ENCODE measurements at places on chromosomes 4 and X. TPM values are rescaled to one million over a fixed set of nuclear protein-coding genes. Genes with fewer than 3 reads are reported as not detected.

DNA sequence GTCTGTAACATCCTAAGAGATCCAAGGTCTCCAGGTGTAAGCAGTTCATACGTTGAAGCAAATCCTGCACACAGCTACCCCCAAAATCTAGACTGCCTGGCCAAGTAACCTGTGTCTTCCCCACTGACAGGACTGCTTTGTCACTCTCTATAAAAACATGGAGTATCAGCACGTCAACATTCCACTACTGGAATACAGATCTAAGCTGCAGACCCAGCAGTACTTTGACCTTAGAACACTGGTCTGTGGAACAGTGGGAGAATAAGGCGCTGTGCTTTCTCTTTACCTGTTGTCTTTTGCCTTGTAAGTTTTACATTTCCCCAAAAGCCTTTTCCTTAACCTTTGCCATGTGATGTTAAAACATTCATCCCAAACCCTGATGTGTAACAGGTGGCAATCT is 137.4 kb downstream of the JADE1 start:
- H3K27me3 ChIP-seq = no peaks in the 10 kb centered on the region
- no peak for DNase-seq
- H3K27ac ChIP-seq = no peak overlapping the region
- H3K4me1 ChIP-seq = no peaks in the 10 kb centered on the region
- H3K4me3 ChIP-seq = no peak overlapping the region

DNA sequence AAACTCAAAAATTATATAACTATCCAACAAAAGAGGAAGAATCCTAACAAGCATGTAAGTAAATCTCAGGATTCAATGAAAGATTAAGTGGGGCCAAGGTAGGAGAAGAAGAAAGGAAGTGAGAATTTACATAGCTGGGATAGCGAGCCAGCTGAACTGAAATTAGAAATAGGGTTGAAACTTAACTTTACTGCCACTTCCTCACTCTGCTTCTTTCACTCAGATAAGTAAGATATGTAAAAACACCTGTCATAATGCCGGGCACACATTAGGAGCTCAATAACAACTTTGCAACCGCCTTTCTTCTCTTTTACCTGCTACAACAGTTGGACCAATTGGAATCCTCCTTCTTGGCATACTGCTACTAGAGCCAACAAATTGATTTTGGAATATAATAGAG is 129.4 kb downstream of the CNKSR2 start:
- no peaks in the 10 kb centered on the region for H3K36me3 ChIP-seq
- H3K27me3 ChIP-seq = no peaks in the 10 kb centered on the region
- DNase-seq = no peak
- no peak overlapping the region for H3K27ac ChIP-seq
- H3K4me1 ChIP-seq = no peaks in the 10 kb centered on the region
- no peak overlapping the region for H3K4me3 ChIP-seq

DNA sequence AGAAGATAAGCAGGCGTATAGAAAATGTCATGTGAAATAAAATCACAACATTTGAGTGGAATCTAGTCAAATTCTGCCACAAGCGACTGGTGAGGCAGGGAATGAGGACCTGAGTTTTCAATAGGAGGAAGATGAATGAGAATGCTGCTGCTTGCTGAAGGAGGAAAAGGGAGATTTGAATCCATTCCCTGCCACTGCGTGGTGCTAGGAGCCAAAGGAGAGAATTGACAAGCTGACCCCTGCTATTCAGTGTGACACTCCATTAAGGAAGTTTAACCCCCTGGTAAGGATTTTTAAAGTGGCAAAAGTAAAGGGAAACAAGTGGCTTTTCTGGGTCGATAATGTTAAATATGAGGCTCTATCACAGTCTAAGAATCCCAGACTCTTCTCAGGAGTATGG is 314.0 kb downstream of the NAF1 start:
- no peaks in the 10 kb centered on the region for H3K36me3 ChIP-seq
- no peak for DNase-seq
- no peaks in the 10 kb centered on the region for H3K27me3 ChIP-seq

GRCh38 chr4:99324361-99324760 is 3.2 kb upstream of the ADH1B start:
- no peak overlapping the region for H3K4me3 ChIP-seq
- H3K27me3 ChIP-seq = no peaks in the 10 kb centered on the region
- H3K27ac ChIP-seq = peak overlapping the region; percentile 43
- no peaks in the 10 kb centered on the region for H3K36me3 ChIP-seq

GRCh38 chr4:180380733-180381132 is 1862.5 kb upstream of the TENM3 start:
- H3K27ac ChIP-seq = no peak overlapping the region
- no peak for DNase-seq
- no peaks in the 10 kb centered on the region for H3K27me3 ChIP-seq
- no peaks in the 10 kb centered on the region for H3K4me1 ChIP-seq
- H3K4me3 ChIP-seq = no peak overlapping the region
- no peaks in the 10 kb centered on the region for H3K36me3 ChIP-seq

NSUN7 gene
- total RNA-seq = 14.2 TPM

Data from thyroid gland (tissue), 4 donors.